ENCODE measurements at places on chromosomes 13 and 19.
A peak's percentile ranks its signal among the peaks of the same experiment; 100 is the strongest.

GRCh38 chr13:35499676-35500075, 23.2 kb upstream of the MAB21L1 start:
- no peak for DNase-seq

DNA sequence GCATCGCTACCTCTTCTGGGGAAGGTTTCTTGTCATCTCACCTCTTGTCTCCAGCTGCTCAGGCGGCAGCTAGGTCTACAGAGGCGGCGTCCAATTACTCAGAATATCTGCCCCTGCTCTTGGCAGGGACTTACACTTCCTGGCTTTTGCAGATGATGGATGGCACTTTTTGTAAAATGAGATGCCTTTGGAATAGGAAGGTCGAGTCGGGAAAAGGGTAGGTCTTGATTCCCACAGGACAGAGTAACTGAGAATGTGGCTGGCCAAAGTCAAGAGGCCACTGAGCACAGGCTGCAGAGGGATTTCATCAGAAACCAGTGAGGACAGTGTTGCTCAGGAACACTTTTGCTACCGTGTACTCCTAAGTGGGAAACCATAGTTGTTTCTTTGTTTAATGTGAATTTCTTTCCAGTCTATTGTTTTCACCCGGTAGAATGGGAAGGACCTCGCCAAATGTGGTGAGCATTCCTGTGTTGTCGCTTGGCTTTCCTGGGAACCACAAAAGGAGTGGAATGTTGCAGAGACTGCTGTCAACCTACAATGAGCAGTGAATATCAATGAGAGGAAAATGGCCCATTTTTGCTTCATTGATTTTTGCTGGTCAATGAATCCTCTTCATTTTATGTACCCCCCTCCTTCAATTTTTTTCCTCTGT, 383.7 kb downstream of the HS6ST3 start:
- no peak for DNase-seq

DNA sequence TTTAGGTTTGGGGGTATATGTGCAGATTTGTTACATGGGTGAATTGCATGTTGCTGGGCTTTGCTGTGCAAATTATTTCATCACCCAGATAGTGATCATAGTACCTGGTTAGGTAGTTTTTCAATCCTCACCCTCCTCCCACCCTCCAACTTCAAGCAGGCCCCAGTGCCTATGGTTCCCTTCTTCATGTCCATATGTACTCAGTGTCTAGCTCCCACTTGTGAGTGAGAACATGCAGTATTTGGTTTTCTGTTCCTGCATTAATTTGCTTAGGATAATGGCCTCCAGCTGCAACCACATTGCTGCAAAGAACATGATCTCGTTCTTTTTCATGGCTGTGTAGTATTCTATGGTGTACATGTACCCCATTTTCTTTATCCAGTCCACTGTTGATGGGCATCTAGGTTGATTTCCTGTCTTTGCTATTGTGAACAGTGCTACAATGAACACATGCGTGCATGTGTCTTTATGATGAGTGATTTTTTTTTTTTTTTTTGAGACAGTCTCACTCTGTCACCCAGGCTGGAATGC, 42.9 kb upstream of the POMP start:
- no peak for DNase-seq

DNA sequence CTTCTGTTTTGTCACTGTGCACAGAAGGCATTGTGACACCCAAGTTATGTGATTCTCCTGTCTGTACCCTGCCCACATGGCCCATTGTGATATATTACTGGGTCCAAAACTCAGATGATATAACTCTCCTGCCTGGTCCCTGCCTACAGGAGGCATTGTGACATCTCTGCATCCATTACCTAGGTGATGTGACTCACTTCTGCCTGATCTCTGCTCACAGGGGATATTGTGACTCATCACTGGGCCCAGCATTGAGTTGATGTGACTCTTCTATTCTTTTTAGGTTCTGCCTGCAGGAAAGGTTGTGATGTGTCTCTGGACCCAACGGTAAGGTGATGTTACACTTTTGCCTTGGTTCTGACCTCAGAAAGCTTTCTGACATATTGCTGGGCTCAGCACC, 67.9 kb upstream of the ZNF724 start:
- no peak for DNase-seq

GRCh38 chr19:27894906-27895754, 1317.8 kb downstream of the UQCRFS1 start:
- DNase-seq: no peak

GRCh38 chr13:73433890-73434289, 375.1 kb downstream of the KLF5 start:
- no peak for DNase-seq

- DNase-seq: no peak
Measured at GRCh38 chr13:113927661-113928581, 46.0 kb downstream of the C13orf46 start.

GRCh38 chr13:46663206-46664037, 110.5 kb downstream of the LRCH1 start:
- DNase-seq: peak; percentile 17

DNA sequence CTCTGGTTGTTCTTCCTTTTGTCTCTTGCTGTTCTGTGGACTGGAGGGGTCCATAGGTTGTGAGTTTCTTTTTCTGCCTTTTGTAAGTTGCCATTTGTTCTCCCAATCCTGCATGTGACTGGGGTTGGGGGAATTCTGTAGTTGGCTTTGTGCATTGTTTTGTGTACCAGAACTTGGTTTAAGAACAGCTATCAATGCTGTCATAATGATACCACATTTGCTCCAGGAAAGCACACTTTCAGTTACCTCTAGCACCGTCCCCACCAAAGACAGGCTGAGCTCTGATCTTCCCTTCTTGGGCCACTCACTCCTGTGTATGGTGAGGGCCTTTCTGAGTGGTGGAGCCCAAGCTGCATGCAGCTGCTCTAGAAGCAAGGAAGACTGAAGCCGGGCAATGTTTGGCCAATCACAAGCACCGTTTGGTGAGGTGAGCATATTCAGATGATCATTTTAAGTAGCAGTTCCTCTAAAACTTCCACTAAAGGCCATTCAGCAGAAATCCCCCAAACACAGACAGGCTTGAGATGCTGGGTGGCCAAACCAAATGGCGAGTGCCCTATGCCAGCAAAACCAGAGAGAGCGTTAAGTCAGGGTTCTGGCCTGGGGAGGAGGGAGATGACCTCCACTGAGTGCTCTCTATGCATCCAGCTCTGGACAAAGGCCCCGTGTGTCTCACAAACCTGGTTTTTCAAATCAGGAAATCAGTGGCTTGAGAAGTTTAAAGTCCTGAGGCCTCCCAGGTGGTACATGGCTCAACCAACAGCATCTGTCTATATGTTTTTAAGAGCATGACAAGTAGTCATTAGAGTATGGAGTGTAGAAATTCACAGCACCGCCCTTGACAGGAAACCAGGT, 120.7 kb upstream of the SPATA13 start:
- no peak for DNase-seq

- DNase-seq: no peak
Measured at GRCh38 chr19:50843701-50844221, 10.4 kb upstream of the KLK15 start.

DNA sequence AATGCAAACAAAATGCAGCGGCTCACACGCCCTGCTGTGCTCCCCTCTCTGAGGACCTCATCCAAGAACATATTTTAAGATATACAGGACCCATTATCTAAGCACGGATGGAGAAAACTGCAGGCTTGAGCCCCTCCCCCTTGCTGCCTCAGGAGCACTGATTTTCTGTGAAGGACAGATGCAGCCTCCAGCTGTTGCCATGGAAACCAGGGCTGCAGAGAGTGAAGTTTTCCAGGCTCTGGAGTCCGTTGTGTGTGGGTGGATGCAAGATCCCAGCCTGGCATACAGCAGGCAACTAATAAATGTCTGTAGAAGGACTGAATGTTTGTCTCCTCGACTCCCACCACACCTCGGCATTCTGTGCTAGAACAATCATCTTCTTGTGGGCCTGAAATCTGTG, 105.6 kb upstream of the PEG3 start:
- DNase-seq: no peak
